Mesothelial cell of epicardium (in vitro differentiated cells): ENCODE measurements at places on chromosomes 6 and 20. TPM values are rescaled to one million over a fixed set of nuclear protein-coding genes. Genes with fewer than 3 reads are reported as not detected.
A peak's percentile ranks its signal among the peaks of the same experiment; 100 is the strongest.

DNA sequence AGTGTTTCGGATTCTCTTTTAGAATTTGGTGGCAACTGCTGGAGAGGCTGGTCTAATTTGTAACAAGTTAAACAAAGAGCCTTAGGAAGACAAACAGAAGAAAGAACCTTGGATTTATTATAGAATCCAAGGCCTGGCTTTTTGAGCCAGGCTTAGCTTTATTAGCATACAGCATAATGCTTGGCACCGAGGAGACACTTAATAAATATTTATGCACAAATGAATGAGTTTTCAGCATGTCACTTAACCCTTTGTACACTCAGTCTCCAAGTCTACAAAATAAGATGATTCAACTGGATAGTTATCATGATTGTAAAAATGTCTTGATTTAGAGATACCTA is 38.2 kb upstream of the AFDN start:
- peaks cover 11% of the 10 kb centered on the region for H3K4me1 ChIP-seq
- H3K27me3 ChIP-seq, result no peaks in the 10 kb centered on the region
- DNase-seq, result no peak
- no peaks in the 10 kb centered on the region for H3K36me3 ChIP-seq

GRCh38 chr20:36030149-36030548 is 61.8 kb downstream of the CNBD2 start:
- H3K27me3 ChIP-seq, result peaks cover 4% of the 10 kb centered on the region
- H3K4me1 ChIP-seq, result peaks cover 4% of the 10 kb centered on the region
- H3K4me3 ChIP-seq, result no peak overlapping the region
- no peak overlapping the region for H3K27ac ChIP-seq

FKBP1C gene
- total RNA-seq, result 0.20 to 0.97 TPM (median 0.67 TPM) in 3 replicates

- H3K4me3 ChIP-seq, result no peak overlapping the region
- no peak overlapping the region for H3K27ac ChIP-seq
- no peaks in the 10 kb centered on the region for H3K27me3 ChIP-seq
- H3K4me1 ChIP-seq, result no peaks in the 10 kb centered on the region
- no peak for DNase-seq
Measured at GRCh38 chr6:169564453-169565240, 137.2 kb downstream of the WDR27 start.

CCN5 gene
- not detected in 3 replicates for total RNA-seq

- DNase-seq, result no peak
- no peak overlapping the region for H3K27ac ChIP-seq
- H3K27me3 ChIP-seq, result no peaks in the 10 kb centered on the region
- no peaks in the 10 kb centered on the region for H3K4me1 ChIP-seq
- H3K36me3 ChIP-seq, result no peaks in the 10 kb centered on the region
Measured at GRCh38 chr20:55232647-55233046, 757.3 kb downstream of the DOK5 start.

- DNase-seq, result no peak
- H3K4me3 ChIP-seq, result no peak overlapping the region
- no peaks in the 10 kb centered on the region for H3K27me3 ChIP-seq
- H3K36me3 ChIP-seq, result no peaks in the 10 kb centered on the region
- no peak overlapping the region for H3K27ac ChIP-seq
- H3K4me1 ChIP-seq, result peaks cover 23% of the 10 kb centered on the region
Measured at GRCh38 chr6:121652223-121652622, 216.8 kb downstream of the GJA1 start.

VSX1 gene
- total RNA-seq, result not detected in 3 replicates

SRC gene
- total RNA-seq, result 81.2 to 85.2 TPM (median 81.3 TPM) in 3 replicates

- DNase-seq, result peak; percentile 66
- no peaks in the 10 kb centered on the region for H3K36me3 ChIP-seq
- H3K27ac ChIP-seq, result peak within 1 kb of the TSS; percentile 99
- H3K4me3 ChIP-seq, result peak within 1 kb of the TSS; percentile 95
Measured at GRCh38 chr6:148342350-148343046, at the start of gene SASH1. Gene SASH1 (plus strand): TSS chr6:148342838. CDS start chr6:148343068, 230 bp downstream.

GRCh38 chr6:36378936-36379335 is 8.5 kb downstream of the ETV7 start:
- H3K36me3 ChIP-seq, result no peaks in the 10 kb centered on the region
